ENCODE measurements at places on chromosomes 16 and 17. TPM values are rescaled to one million over a fixed set of nuclear protein-coding genes. Genes with fewer than 3 reads are reported as not detected.

Gene BRIP1
- total RNA-seq = 2.3 TPM

Gene TBX2
- total RNA-seq = 7.4 TPM

Gene TLCD1
- 1.5 TPM for total RNA-seq

Gene ADAM11
- 1.9 TPM for total RNA-seq

Gene ABCC12
- total RNA-seq = not detected

Gene LRRC36
- 1.4 TPM for total RNA-seq

DNA sequence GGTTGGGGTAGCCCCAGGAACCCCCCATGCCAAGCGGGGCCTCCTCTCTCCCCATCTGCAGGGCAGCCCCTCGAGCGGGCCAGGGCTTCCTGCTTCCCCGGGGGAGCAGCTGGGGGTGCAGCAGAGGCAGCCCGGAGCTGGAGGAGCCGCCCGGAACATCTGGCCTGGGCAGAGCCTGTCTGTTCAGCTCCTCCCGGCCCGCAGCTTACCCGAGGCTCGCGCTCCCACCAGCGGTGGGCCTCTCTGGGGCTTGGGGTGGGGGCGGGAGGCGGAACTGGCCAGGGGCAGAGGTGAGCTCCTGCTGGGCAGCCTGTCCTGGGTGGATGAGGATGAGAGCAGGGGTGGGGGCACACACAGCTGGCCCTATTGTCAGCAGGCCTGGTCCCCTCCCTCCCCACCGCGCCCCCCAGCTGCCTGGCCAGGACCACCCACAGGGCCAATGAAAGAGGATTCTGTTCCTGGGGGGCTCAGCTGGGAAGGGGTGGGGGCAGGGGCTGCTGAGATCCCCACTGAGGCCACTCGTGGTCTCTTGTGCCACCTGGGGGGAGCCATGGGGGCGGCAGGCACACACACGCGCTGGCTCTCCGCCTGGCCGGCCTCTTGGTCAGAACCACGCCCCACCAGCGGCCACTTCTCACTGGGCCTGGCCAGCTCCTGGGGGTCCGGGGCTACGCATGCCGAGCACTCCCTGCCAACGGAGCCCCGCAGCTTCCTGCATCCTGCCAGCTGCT lies 34.7 kb downstream of the BAHCC1 start:
- no peak for DNase-seq
- peaks cover 14% of the 10 kb centered on the region for H3K4me1 ChIP-seq
- H3K27ac ChIP-seq = no peak overlapping the region

DNA sequence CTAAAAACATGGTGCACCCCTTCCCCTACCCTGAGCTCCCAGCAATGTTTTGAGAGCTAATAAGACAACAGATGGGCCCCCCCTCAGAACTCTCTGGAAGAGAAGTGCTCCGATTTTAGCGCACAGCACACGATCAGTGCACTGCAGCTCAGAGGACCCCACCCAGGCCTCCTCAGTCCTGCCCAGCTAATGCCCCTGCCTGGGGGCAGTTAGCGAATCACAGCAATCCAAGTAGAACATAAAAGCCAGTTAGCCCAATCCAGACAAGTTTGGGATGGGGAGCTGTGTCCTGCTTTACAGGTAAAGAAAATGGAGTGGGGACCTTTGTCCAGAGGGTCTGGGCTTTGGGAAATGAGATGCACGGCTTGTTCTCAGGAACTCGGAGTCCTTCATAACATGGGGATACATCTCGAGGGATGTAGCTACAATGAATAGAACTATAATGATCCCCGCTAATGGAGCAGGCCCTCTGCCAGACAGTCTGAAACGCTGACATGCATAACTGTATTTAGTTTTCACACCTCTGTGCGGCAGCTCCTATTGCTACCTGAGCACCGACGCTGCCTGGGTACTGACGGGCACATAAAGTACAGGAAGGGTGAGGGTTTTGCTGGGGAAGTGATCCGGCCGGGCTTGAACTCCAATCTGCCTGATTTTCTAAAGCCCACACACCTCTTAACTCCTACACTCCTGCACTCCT lies 29.7 kb upstream of the CDC42EP4 start:
- peaks cover 25% of the 10 kb centered on the region for H3K4me1 ChIP-seq
- peak overlapping the region; percentile 88 for H3K27ac ChIP-seq

GRCh38 chr17:80594431-80595269 lies 50.0 kb downstream of the RPTOR start:
- no peaks in the 10 kb centered on the region for H3K36me3 ChIP-seq
- no peak for DNase-seq
- H3K4me1 ChIP-seq = peaks cover 10% of the 10 kb centered on the region
- H3K27ac ChIP-seq = no peak overlapping the region

DNA sequence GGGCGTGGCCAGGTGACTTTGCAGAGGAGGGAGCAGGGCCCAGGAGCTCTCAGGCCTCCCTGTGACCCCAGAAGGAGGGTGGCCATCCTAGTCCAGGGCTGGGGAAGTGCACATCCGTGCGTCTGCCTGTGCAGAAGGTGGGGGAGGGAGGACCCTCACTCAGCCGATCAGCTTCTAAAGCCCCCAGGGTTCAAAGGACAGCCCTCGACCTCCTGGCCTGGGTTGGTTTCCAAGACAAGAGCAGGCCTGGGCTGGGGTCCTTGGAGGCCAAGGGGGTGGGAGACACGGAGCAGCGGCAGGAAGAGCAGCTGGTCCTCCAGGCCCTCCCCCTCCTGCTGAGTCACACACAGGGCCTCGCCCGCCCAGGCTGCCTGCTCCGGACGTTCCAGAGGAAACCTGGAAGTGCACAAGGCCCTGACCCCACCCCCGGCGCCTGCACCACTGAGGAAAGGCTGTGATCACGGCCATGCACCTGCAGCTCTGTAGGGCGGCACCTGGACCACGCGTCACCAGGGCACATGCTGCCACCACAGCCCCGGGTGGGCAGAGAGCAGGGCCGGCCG lies 67.1 kb upstream of the ZNF469 start:
- H3K4me1 ChIP-seq = peaks cover 3% of the 10 kb centered on the region
- DNase-seq = no peak
- no peak overlapping the region for H3K4me3 ChIP-seq
- H3K36me3 ChIP-seq = no peaks in the 10 kb centered on the region
- no peaks in the 10 kb centered on the region for H3K27me3 ChIP-seq

DNA sequence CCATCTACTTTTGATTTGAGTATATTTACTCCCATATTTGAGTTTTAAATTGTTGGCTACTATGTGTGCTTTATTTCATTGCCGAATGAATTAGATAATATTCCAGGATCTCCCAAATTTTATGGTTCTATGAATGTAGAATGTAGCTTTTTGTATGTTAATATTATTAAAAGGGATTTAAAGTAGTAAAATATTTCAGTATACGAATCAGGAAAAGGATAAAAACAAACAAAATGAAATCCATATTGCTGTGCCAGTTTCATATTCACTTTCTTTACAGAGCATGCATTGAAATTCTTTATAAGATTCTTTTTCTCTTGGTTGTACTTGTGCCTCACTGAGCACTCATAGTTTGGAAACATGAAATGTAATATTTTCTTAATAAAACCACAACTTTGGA lies 155.1 kb downstream of the CHD9 start:
- no peaks in the 10 kb centered on the region for H3K4me1 ChIP-seq
- no peaks in the 10 kb centered on the region for H3K27me3 ChIP-seq
- H3K36me3 ChIP-seq = no peaks in the 10 kb centered on the region
- no peak for DNase-seq
- H3K4me3 ChIP-seq = peak overlapping the region; percentile 29

GRCh38 chr16:62079236-62079635 lies 43.0 kb upstream of the CDH8 start:
- H3K27me3 ChIP-seq = no peaks in the 10 kb centered on the region
- H3K36me3 ChIP-seq = no peaks in the 10 kb centered on the region
- no peak overlapping the region for H3K27ac ChIP-seq
- no peak overlapping the region for H3K4me3 ChIP-seq
- DNase-seq = no peak

DNA sequence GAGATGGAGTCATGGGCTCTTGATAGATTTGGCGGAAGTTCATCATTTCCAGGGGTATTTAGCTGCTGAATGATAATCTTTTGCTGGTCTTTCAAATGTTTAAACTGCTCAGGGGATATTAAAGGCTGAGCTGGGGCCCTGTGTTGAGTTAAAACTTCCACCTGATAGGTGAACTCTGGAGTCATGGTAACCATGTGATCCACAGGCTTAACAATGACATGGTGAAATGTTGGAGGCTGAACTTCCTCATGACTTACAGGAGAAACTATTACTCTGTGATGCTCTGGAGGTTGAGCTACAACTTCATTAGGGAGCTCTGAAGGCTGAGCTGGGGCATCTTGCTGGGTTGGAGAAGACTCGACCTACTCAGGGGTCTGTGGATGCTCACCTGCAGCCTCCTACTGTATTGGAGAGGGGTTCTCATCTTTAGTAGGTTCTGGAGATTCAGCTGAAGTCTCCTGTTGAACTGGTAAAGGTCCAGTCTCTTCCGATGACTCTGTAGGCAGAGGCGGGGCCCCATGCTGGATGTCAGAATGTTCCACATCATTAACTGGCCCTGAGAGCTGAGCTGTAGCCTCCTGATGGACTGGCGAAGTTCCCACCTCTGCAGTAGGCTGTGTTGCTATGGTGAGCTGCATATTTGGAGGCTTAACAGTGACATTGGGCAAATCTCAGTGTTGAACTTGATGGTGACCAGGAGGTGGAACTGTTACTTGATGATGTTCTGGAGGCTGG lies 24.2 kb downstream of the RDM1 start:
- no peak overlapping the region for H3K4me3 ChIP-seq
- H3K36me3 ChIP-seq = no peaks in the 10 kb centered on the region
- no peak for DNase-seq

DNA sequence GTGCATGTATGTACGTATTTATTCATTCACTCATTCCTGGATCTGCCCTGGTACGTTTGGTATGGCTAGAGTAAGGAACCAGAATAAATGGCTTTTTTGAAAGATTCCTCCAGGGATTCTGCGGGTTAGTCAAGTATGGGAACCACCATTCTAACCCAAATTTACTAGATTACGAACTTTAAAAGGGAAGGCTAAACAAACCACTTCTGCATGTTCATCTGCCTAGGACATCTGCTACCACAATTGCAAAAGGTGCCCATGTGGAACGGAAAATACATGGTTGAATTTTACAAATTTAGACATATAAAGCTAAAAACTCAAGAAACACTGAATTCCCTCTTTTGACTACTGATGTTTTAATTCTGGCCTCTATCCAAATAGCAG lies 22.1 kb downstream of the CYTH1 start:
- DNase-seq = no peak
- no peaks in the 10 kb centered on the region for H3K36me3 ChIP-seq
- H3K4me1 ChIP-seq = peaks cover 12% of the 10 kb centered on the region
- H3K4me3 ChIP-seq = no peak overlapping the region
- H3K27ac ChIP-seq = no peak overlapping the region
- H3K27me3 ChIP-seq = no peaks in the 10 kb centered on the region

GRCh38 chr17:29039764-29040598 lies 3.0 kb upstream of the PIPOX start:
- H3K36me3 ChIP-seq = no peaks in the 10 kb centered on the region
- H3K4me3 ChIP-seq = no peak overlapping the region
- DNase-seq = no peak
- no peaks in the 10 kb centered on the region for H3K27me3 ChIP-seq
- no peak overlapping the region for H3K27ac ChIP-seq

DNA sequence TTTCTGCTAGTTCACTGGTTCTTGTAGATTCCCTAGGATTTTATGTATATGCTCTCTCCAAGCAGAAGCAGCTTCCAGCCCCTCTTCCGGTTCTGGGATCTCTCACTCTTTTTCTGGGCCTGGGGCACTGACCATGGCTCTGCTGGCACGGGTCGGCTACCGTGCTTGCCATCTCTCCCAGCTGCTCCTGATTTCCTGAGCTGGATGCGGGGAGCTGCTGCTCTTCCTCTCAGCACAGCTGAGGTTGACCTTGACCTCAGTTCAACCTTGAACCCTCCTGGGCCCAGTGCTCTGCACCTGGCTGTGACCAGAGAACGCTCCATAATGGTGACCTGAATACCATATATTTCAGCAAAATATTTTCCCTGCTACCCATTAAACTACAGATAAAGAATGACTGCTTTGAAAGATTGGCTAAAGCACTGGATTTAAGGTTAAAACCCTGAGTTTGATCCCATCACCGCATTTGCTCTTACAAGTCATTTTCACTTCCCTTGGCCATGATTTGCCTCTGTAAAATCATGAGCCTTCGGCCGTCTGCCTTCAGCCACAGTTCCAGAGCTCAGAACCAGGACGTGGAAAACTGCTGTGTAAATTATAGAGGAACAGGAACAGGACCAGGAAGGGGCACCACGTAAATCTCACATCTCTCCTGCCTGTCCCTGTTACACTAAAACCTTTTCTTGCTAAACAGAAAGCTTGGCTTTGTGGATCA lies 130.8 kb upstream of the CHMP6 start:
- peaks cover 18% of the 10 kb centered on the region for H3K4me1 ChIP-seq
- H3K36me3 ChIP-seq = no peaks in the 10 kb centered on the region
- DNase-seq = no peak
- no peak overlapping the region for H3K4me3 ChIP-seq

GRCh38 chr17:48011405-48012150 lies 26.0 kb downstream of the COPZ2 start:
- no peaks in the 10 kb centered on the region for H3K4me1 ChIP-seq
- H3K27ac ChIP-seq = no peak overlapping the region
- no peaks in the 10 kb centered on the region for H3K27me3 ChIP-seq

DNA sequence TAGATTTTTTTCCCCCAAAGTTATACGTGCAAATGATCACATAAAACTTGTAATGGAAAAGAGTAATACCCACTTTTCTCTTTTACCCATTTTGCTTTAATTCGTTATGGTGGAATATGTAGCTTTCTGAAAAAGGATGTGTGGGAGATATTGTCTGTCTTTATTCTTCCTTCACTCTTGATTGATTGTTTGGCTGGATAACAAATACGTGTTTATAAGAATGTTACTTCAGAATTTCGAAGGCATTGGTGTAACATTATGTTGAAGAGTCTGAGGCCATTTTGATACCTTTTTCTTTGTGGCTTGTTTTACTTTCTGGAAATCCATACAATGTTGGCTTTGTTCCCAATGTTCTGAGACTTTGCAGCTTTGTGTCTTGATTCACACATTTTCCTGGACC lies 71.4 kb downstream of the BCAS3 start:
- H3K27ac ChIP-seq = no peak overlapping the region
- H3K4me1 ChIP-seq = no peaks in the 10 kb centered on the region
- DNase-seq = no peak
- H3K36me3 ChIP-seq = no peaks in the 10 kb centered on the region
- no peak overlapping the region for H3K4me3 ChIP-seq

DNA sequence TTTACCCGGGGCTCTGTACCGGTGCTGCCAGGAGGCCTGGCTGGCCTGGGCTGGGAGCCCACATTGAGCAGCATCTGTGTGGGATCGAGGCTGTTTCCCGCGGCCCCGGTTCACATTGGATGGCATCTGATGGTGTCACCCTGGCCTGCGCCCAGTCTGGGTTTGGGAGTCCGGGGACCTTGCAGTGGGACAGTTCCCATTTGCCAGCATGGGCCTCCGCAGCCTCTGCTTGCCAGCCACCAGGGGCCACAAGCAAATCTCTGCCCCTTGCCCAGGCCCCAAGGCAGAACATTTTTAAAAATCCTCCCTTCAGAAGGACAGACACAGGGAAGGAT lies 64.5 kb downstream of the BANP start:
- H3K27ac ChIP-seq = peak overlapping the region; percentile 2
- DNase-seq = no peak
- no peaks in the 10 kb centered on the region for H3K36me3 ChIP-seq
- H3K4me1 ChIP-seq = peaks cover 6% of the 10 kb centered on the region
